ENCODE measurements at places on chromosomes 2 and 18. TPM values are rescaled to one million over a fixed set of nuclear protein-coding genes. Genes with fewer than 3 reads are reported as not detected.

Gene COBLL1
- total RNA-seq = not detected

Gene ASXL3
- total RNA-seq = not detected

Gene GRP
- total RNA-seq = not detected

Gene LINC00305
- total RNA-seq = not detected

Gene CNDP1
- total RNA-seq = not detected

Gene SYT4
- total RNA-seq = not detected

Gene MC2R
- total RNA-seq = not detected

Gene AMER3
- total RNA-seq = not detected

Gene GPR45
- not detected for total RNA-seq

Gene RBFA
- 24.2 TPM for total RNA-seq

Gene REG3G
- not detected for total RNA-seq

Gene CCDC88A
- total RNA-seq = 10.9 TPM

Gene AKAIN1
- total RNA-seq = not detected

Gene RNF125
- 31.9 TPM for total RNA-seq

Gene CAPN14
- total RNA-seq = 0.26 TPM

Gene VWA3B
- total RNA-seq = not detected

Gene CHRNG
- not detected for total RNA-seq

Gene CFAP65
- total RNA-seq = not detected

Gene LIPG
- total RNA-seq = not detected

Gene GRB14
- total RNA-seq = not detected

Gene MYO5B
- total RNA-seq = not detected

Gene DHRS9
- not detected for total RNA-seq

Gene REG1B
- not detected for total RNA-seq

Gene GBX2
- total RNA-seq = not detected

Gene EPAS1
- total RNA-seq = 15.6 TPM

Gene DIPK1C
- not detected for total RNA-seq

Gene RIT2
- total RNA-seq = not detected

Gene SLC16A14
- total RNA-seq = 0.47 TPM

Gene SLC9A2
- not detected for total RNA-seq

Gene MXD1
- 19.3 TPM for total RNA-seq

Gene SAG
- total RNA-seq = 0.23 TPM

Gene GCKR
- not detected for total RNA-seq

Gene CIB4
- not detected for total RNA-seq

Gene STPG4
- 0.20 TPM for total RNA-seq

Gene GTF2A1L
- not detected for total RNA-seq

Gene EN1
- not detected for total RNA-seq

Gene ANKRD30B
- total RNA-seq = not detected

Gene DNAJC5G
- not detected for total RNA-seq

Gene C2orf80
- total RNA-seq = not detected
